Left renal cortex interstitium (tissue), 4 donors: ENCODE measurements at places on chromosomes 6 and 20. TPM values are rescaled to one million over a fixed set of nuclear protein-coding genes. Genes with fewer than 3 reads are reported as not detected.
A peak's percentile ranks its signal among the peaks of the same experiment; 100 is the strongest.

Gene ANKEF1
- 8.0 TPM for polyA plus RNA-seq

Gene GNMT
- 2.6 TPM for polyA plus RNA-seq

Gene DTNBP1
- polyA plus RNA-seq = 23.9 TPM

Gene TMEM74B
- polyA plus RNA-seq = 5.5 TPM

Gene NCOA7
- polyA plus RNA-seq = 63.9 TPM

Gene RNF8
- 24.5 TPM for polyA plus RNA-seq

Gene TREM1
- not detected for polyA plus RNA-seq

Gene TENT5A
- polyA plus RNA-seq = 3.4 TPM

Gene C20orf204
- 1.4 TPM for polyA plus RNA-seq

- no peak for DNase-seq
Observed at GRCh38 chr20:63273059-63273579, 506 bp downstream of the ARFGAP1 start.

- no peak for DNase-seq
Observed at GRCh38 chr6:161199850-161200249, 74.0 kb downstream of the AGPAT4 start.

GRCh38 chr20:1242530-1242929, 16.7 kb downstream of the RAD21L1 start:
- DNase-seq = no peak

GRCh38 chr6:4059115-4059777, 19.7 kb downstream of the FAM217A start:
- DNase-seq = no peak

- no peak for DNase-seq
Observed at GRCh38 chr20:63100926-63101699, 94.3 kb upstream of the BHLHE23 start.

- DNase-seq = no peak
Observed at GRCh38 chr6:45832063-45832462, 183.6 kb downstream of the CLIC5 start.

DNA sequence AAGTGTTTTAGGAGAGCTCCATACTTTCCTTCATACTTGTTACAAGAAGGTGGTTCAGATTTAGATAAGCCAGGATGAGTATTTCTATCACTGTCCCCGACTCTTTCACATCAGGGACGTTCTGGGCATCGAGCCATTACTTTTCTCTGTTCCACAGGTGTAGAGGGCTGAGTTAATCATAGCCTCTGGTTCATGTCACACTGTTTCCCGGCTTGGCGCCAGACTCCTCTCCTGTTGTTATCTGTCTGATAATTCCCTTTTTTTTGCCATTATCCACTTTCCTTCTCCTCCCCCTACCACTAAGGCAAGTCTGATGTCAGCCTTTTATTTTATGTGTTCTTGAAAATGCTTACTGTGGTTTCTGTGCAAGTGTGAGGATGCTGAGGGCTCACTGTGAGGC, 593.4 kb downstream of the UTRN start:
- no peak for DNase-seq

DNA sequence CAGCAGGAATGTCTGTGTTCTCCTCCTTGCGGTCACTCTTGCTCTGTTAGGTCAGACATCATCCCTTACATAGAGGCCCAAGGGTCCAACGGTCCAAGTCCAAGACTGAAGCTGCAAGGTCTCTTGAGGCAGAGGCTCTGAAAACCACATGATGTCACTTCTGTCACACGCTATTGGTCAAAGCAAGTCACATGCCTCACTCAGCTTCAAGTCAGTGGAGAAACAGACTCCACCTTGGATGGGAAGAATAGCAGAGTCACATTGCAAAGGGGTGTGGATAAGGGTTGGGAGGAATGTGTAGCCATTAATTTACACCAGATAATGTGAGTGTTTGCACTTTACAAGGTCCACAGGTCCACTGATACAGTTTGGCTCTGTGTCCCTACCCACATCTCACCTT, 17.5 kb downstream of the SLC52A3 start:
- DNase-seq = no peak

DNA sequence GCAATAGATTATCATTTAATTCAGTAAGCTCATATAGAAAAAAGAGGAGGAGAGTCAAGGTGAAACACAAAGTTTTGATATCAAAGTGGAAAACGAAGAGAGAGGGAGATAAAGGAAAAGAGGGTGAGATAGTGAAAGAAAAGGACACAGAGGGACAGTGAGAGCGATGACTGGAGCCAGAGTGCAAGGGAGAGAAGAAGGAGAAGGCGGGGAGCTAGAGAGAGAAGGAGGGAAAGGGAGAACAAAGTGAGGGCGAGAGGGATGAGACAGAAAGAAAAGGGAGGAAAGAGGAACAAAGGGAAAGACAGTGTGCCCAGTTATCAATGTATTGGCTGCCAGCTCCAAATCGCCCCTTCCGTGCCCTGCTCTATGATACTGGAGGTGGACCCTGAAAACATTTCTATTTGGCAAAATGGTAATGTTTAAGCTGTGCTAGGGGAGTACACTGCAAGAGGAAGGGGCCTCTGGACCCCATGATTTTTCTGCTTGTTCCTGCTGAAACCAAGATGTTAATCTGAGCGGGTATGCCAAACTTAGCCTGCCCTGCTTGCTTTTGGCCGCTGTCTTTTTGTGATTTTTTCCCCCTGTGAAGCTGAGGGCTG, 27.8 kb downstream of the GPX5 start:
- no peak for DNase-seq

DNA sequence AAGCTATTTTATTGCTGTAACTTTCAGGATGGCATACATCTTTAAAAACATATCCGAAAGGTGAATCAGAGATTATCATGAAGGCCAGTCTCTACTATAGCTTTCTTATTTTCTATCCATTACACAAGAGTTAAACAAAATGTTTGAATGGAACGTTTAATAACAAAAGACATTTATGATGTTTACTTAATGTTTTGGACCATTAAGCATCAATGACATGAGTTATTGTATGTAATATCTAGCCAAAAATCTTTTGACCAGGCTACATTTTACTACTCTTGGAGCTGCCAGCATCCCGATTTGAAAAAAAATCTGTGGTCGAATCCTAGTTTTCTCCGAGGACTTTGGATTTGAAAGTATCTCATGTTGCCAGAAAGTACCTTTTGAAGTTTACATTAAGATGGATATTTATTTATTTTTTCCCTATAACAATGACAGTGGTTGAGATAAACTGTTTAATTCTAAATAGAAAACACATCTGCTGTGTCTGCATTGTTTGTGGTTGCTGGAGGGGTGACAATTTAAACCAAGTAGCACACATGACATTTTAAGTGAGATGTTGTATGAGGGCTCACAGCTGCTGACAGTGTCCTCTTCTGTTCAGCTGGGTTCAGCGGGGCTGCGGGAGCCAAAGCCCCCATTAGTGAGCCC, 293.7 kb upstream of the TCF21 start:
- peak; percentile 78 for DNase-seq

DNA sequence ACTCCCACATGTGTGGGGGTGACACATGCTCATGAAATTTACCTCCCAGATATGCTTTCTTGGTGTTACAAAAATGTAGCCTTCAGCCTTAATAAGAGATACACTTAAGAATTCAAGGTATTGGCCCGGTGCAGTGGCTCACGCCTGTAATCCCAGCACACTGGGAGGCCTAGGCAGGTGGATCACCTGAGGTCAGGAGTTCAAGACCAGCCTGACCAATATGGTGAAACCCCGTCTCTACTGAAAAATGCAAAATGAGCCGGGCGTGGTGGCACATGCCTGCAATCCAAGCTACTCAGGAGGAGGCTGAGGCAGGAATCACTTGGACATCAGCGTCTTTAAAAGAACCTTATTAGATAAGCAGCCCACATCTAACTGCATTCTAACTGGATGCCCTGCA, 614.3 kb upstream of the CDH4 start:
- no peak for DNase-seq

DNA sequence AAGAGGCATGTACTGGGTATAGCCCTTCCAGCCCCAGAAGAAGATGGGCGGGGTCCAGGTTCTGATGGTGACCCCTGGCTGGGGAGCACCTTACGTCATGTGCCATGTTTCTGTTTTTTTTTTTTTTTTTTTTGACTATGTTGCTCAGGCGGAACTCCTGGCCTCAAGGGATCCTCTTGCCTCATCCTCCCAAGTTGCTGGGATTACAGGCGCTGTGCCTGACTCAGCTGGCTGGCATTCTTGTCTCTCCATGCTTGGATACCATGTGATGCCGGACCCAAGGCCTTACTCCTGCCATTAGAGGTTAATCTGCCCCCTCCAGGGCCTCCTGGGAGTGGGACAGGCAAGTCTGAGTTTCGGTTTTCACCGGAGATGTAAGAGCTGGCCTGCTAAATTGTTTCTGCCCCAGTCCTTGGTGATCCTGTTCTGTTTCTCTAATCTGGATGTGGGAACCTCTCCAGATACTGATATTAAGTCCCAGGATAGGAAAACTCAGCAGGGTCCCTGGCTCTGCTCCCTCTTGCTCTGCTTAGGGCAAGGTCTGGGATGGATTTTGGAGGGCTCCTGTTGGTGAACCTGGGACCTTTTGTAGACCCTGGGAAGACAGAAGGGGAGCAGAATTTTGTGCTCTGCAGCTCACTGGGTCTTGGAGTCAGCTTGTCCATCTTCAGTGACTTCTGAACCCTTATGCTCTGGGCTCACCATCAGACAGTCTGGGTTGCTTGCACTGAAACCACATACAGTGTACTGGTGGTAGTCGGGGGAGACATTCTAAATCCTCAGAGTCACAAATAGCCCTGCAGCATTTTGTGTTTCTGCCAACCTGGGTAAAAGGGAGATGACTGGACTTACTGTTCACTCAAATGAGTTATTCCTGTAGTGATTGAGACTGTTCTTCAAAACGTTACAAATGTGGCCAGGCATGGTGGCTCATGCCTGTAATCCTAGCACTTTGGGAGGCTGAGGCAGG, 45.1 kb downstream of the PTK7 start:
- no peak for DNase-seq

- DNase-seq = no peak
Observed at GRCh38 chr6:148195511-148195910, 147.1 kb upstream of the SASH1 start.

DNA sequence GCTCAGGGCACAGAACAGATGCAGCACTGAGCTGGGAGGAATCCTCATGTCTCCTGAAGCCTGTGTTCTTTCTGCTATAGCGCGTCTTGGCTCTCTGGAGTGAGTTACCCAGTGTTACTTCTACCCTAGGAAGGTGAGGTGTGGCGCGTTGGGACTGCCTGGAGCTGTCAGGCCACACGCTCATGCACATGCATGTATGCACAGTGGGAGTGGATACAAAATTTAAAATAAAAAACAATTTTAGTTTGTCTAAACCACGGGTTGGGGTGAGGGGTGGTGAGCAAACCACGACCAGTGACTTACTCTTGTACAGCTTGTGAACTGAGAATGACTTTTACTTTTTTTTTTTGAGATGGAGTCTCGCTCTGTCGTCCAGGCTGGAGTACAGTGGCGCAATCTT, 298.6 kb upstream of the SUPT3H start:
- no peak for DNase-seq

DNA sequence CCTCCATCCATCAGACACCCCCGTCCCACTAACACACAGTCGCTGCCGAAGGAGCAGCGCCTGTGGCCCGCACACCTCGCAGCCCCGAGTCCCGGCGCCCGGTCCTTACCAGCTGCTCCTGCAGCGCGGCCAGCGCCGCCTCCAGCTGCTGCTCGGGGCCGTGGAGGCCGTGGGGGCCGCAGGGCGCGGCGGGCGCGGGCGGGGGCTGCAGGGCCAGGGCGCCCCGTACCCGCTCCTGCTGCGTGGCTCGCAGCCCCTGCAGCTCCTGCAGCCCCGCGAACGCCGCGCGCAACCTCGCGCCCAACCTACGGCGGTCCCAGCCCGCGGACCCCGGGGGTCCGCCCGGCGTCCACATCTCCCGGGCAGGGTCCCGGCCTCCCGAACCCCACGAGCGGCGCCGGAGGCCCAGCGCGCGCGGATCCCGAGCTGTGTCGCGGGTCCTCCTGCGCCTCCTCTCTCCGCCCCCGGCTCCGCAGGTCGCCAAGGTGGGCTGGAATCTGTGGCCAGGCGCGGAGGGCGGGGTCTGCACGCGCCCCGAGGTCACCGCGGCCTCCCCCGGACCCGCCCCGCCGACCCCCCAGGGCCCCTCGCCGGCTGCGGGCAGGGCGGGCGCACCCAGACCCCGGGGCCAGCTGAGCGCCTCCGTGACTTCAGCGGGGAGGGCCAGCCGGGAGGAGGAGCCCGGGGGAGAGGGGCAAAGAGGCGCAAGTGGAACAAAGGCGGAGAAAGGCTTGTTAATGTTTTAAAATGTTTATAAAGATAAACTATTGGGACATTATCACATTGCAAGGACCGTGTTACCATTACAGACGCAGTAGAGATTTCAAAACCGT, at the start of gene DACT2:
TSS of gene DACT2 (minus strand) at position 499 of the 833 bp plus-strand sequence. CDS start at position 355, 144 bp downstream.
- no peak for DNase-seq

DNA sequence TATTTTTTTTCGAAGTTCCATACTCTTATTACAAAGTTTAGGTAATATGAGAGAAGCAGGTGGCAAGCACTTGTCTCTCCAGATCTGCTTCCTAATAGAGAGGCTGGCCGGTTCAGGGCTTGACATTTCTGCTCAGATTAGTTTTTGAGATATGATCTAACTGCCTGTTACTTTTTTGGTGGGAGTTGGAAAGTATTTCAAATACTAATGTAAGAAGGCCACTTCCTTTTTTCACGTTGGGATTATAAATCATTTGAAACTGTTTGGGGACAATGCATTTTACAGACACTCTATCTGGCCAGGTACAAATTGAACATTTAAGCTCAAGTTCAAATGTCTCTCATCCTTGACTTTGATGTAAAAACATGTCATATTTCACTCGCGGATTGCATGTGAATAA, 222.1 kb upstream of the SULF2 start:
- no peak for DNase-seq

GRCh38 chr6:157380458-157380778, 572 bp upstream of the ZDHHC14 start:
- no peak for DNase-seq

GRCh38 chr20:50670126-50670862, 21.0 kb downstream of the RIPOR3 start:
- no peak for DNase-seq

DNA sequence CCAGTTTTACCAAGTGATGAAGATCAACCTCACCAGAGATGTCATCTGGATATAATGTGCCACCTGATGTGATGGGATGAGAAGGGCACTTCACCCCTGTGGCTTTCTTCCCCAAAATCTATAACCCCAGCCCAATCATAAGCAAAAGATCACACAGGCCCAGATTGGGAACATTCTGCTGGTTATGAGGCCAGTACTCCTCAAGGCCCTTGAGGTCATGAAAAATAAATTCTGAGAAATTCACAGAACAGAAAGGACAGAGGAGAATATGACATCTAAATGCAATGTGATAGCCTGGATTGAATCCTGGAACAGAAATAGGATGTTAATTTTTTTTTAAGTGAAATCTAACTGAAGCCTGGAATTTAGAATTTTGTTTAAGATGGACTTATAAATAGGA, 243.5 kb downstream of the CBLN4 start:
- DNase-seq = no peak

- no peak for DNase-seq
Observed at GRCh38 chr6:19059102-19059501, 672.0 kb downstream of the RNF144B start.

GRCh38 chr6:168109171-168109570, 30.2 kb upstream of the FRMD1 start:
- no peak for DNase-seq
